Activated naive CD4-positive, alpha-beta T cell (primary cell): ENCODE measurements at places on chromosomes 7 and 10.

- DNase-seq: no peak
Measured at GRCh38 chr10:89373916-89374711, 3.7 kb upstream of the IFIT1B start.

- no peak for DNase-seq
Measured at GRCh38 chr7:70787286-70787685, 344.7 kb upstream of the GALNT17 start.

DNA sequence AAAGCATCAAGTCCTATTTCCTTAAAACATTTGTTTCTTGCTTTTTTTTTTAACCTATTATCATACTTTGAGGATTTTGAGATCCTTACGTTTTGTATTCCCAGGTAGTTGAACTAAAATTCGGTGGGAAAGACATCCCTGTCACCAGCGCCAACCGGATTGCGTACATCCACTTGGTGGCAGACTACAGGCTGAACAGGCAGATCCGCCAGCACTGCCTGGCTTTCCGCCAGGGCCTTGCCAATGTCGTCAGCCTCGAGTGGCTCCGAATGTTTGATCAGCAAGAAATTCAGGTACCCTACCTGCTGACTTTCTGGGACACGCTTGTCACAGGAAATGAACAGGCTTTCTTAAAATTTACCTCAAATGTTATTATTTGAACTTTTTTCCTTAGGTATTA lies 83.0 kb upstream of the DNAJB6 start:
- no peak for DNase-seq

DNA sequence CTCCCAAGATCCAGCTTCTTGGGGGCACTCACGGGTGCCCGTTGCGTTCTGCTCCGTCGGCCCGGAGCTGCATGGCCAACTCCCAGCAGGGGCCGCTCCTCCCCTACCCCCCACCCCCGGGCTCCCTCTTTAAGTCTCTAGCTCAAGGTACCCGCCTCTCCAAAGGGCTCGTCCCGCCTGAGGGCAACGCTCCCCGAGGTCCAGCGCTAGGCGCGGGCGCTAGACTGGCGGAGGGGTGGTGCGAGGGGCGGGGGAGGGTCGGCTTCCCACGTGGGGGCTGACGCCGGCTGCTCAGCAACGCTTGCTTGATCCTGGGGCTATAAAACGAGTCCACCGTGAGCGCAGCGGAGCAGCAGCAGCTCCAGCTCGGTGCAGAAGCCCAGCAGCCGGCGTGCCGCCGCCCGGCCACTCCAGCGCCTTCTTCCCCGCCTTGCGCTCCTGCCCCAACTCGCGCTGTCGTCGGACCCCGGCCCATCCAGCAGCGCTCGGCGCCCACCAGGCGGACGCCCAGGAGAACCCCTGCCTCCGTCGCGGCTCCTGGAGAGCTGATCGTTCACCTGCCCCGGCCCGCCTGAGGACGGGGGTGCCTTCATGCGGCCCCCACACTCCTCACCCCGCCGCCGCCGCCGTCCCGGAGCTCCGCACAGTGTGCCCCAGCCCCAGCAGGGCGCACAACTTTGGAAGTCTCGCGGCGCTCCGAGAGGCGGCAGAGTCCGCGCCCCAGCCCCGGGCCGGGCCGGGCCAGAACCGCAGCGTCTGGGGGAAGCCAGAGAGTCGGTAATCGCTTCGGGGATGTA lies at the start of gene ADRA2A:
Gene ADRA2A (plus strand): TSS at position 348 of the 797 bp plus-strand sequence. CDS start 968 bp downstream, outside the sequence.
- DNase-seq: no peak

- DNase-seq: no peak
Measured at GRCh38 chr7:129283936-129284335, 59.1 kb downstream of the AHCYL2 start.

GRCh38 chr7:32346253-32346652 lies 143.9 kb downstream of the LSM5 start:
- DNase-seq: no peak

DNA sequence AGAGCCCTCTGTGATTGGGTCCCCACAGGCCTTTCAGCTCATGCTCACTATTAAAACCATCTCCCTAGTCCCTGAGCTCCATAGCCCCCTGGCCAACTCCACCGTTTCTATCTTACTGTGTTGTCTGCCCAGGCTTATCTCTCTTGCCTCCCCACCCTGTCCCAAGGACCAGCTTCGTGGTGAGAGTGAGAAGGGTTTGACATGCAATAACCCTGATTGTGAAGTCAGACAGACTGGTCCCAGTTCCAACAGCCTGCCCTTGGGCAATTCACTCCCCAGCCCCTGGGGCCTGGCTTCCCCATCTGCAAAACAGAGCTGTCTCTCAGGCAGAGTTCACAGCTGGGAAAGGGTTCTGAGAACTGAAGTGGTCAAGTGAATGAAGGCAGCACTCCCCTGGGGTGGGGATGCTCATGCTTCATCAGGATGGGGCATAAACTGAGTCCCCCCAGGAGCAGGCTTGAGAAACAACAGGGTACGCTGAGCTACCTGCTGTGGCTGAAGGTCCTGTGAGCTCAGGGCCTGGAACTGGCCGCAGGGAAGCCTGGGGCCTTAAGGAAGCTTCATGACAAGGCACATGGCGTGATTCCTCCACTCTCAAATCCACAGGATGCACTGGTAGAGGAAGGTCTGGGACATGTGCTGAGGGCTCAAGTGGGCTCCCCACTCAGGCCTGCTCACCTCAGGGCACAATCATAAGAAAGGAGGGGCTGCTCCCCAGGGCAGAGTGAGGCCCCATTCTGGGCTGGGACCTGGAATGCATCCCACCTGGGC lies 1.8 kb upstream of the PPIF start:
- no peak for DNase-seq

GRCh38 chr10:128147669-128148068 lies 21.4 kb upstream of the MKI67 start:
- no peak for DNase-seq

DNA sequence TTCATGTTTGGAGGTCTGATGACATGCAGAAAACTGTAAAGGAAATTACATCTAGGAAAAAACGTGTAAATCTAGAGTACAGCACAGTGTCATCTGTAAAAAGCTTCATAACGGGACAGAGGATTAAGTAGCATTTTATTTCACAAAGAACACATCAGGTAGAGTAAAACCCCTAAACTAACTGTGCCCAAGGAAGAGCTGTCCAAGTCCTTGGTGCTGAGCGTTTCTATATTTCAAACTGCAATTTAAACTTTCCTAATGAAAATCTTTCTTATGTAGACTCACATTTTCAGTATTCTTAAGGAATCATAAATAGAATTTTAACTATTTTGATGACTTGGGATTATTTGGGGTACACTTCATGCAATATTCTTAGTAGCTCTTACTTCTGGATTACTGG lies 646.2 kb downstream of the IPMK start:
- no peak for DNase-seq

DNA sequence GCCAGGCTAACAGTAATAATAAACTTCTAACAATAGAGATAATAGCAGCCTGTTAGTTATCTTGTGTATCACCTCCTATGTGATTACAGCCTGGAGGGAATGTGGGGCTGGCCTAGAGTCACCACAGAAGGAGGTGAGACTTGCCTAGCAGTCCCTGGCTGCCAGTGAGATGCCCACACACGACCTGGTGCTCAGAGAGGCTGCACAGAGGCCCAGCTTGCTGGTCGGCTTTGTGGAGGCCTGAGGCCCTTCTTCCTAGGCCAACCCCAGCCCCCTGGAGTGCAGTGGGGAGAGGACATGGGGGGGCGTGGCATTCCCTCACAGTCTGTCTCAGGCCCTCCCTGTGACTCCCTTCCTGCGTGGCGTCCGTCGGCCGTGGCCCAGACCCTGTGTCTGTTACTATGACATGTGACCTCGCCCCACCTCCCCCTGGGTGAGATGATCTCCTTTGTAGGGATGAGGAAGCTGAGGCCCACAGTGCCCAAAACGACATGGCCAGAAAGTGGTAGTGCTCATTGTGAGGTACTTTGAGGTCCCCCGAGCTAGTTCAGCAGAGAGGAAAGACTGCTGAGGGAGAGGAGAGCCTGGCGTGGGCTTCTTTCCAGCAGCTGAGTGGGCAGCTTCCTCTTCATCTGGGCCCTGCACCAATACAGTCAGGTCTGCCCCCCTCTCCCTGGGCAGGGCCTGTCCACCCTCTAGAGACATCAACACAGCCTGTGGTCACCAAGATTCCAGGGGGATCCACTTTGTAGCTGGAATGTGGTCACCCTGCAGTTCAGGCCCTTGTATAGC lies 29.7 kb downstream of the UNC5B start:
- no peak for DNase-seq

- no peak for DNase-seq
Measured at GRCh38 chr10:63825111-63825510, 303.9 kb downstream of the REEP3 start.

DNA sequence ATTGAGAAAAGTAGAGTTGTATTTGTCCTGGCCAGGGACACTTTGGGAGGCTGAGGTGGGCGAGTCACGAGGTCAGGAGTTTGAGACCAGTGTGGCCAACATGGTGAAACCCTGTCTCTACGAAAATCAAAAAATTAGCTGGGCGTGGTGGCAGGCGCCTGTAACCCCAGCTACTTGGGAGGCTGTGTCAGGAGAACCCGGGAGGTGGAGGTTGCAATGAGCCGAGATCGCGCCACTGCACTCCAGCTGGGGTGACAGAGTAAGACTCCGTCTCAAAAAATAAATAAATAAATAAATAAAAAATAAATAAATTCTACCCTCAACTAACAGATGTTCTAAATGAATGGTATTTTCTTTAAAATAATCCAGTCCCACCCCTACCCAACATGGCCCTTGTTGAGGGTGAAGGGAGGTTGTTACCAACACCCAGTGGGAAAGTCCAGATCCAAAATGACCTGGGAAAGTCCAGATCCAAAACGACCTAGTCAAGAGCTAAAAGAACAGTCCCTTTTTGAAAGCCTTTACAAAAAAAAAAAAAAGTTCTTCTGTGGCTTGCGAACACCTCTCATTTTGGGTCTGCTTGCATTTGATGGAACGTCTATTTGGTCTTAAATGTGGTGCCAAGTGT lies 16.0 kb downstream of the MXI1 start:
- DNase-seq: no peak

- DNase-seq: no peak
Measured at GRCh38 chr7:801940-802381, 30.3 kb upstream of the SUN1 start.

DNA sequence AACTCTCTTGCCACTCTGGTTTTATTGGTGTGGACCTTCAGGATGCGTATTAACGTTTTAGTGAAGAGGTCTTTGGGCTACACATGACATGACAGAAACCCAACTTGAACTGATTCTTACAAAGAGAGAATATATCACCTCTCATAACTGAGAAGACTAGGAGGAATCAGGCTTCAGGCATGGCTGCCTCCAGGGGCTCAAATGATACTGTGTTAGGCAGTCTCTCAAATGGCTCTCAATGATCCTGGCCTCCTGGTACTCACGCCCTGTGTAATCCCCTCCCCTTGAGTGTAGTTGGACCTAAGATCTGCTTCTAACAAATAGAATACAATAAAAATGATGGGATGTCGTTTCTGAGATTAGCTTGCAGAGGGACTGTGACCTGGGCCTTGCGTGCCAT lies 58.5 kb upstream of the SYPL1 start:
- no peak for DNase-seq
